ENCODE measurements at places on chromosomes 7 and 10. TPM values are rescaled to one million over a fixed set of nuclear protein-coding genes. Genes with fewer than 3 reads are reported as not detected.

DNA sequence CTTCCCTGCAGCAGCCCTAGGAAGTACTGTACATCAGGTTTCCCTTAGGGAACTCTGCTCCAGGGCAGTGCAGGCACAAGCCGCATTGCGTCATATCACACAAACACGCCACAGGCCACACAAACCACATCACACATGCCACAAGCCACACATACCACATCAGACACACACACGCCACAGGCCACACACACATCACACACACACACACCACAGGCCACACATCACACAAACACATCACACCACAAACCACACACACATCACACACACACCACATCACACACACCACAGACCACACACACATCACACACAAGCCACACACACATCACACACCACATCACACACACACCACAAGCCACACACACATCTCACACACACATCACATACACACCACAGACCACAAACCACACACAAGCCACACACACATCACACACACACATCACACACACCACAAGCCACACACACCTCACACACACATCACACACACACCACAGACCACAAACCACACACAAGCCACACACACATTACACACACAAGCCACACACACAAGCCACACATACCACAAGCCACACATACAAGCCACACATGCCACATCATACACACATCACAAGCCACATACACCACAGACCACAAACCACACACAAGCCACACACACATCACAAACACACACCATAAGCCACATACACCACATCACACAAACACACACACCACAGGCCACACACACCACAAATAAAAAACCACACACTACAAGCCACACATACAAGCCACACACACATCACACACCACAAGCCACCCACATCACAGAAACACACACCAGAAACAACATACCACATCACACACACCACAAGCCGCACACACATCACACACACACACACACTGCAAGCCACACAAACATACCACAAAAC lies 53.4 kb downstream of the TMEM209 start:
- H3K36me3 ChIP-seq, result peaks cover 4% of the 10 kb centered on the region
- DNase-seq, result no peak
- H3K4me3 ChIP-seq, result no peak overlapping the region
- no peak overlapping the region for H3K27ac ChIP-seq
- no peaks in the 10 kb centered on the region for H3K27me3 ChIP-seq

- peaks cover 5% of the 10 kb centered on the region for H3K4me1 ChIP-seq
- no peak overlapping the region for H3K4me3 ChIP-seq
- no peak for DNase-seq
Measured at GRCh38 chr10:87915989-87916388, 52.6 kb downstream of the PTEN start.

Gene VIPR2
- total RNA-seq, result 1.6 TPM

Gene PRSS37
- not detected for total RNA-seq

Gene OR2A42
- not detected for total RNA-seq

DNA sequence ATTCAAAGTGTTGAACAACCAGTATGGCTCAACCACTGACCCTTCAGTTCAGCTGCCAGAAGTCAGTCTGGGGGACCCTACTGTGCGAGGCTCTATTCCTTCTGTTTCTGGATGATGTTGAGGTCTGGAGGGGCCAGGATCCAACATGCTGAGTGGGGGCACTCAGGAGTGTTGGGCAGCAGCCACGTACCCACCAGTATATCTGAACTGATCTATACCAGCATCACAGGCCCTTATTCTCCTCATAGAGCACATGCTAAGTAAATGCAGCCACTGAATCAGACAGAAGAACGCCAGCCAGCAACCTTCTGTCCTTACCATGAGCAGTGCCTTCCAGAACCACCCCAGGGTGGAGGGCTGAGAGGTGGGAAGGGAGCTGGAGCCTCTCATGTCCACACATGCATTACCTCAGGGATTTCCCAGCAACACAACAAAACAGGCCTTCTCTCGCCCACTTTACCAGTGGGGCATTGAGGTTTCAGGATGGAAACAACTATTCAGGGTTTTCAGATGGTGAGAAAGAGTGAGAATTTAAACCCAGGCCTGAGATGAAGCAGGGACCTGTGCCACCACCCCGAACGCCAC lies 6.8 kb upstream of the MSMB start:
- H3K27ac ChIP-seq, result no peak overlapping the region
- peaks cover 5% of the 10 kb centered on the region for H3K36me3 ChIP-seq
- DNase-seq, result no peak
- no peak overlapping the region for H3K4me3 ChIP-seq
- no peaks in the 10 kb centered on the region for H3K27me3 ChIP-seq
- peaks cover 13% of the 10 kb centered on the region for H3K4me1 ChIP-seq

GRCh38 chr7:111789870-111790269 lies 227.6 kb upstream of the IMMP2L start:
- no peak for DNase-seq
- H3K4me1 ChIP-seq, result peaks cover 2% of the 10 kb centered on the region
- H3K4me3 ChIP-seq, result no peak overlapping the region
- H3K27me3 ChIP-seq, result no peaks in the 10 kb centered on the region
- H3K27ac ChIP-seq, result no peak overlapping the region
- peaks cover 10% of the 10 kb centered on the region for H3K36me3 ChIP-seq

DNA sequence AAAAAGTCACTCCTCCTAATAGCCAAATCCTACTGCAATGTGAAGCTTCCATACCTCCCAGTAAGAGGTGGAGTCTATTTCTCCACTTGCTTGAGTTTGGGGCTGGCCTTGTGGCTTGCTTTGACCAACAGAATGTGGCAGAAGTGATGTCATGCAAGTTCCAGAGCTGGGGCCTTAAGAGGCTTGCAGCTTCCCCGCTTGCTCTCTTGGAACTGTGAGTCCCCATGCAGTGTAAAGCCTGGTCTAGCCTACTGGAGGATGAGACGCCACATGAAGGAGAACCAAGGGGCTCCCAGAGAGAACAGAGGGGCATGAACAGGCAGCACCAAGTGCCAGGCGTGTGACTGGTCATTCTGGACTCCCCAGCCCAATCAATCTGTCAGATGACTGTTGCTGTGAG lies 58.6 kb upstream of the OPALIN start:
- H3K27me3 ChIP-seq, result no peaks in the 10 kb centered on the region
- no peaks in the 10 kb centered on the region for H3K4me1 ChIP-seq
- H3K27ac ChIP-seq, result no peak overlapping the region
- no peaks in the 10 kb centered on the region for H3K36me3 ChIP-seq
- DNase-seq, result peak; percentile 76
- H3K4me3 ChIP-seq, result no peak overlapping the region

DNA sequence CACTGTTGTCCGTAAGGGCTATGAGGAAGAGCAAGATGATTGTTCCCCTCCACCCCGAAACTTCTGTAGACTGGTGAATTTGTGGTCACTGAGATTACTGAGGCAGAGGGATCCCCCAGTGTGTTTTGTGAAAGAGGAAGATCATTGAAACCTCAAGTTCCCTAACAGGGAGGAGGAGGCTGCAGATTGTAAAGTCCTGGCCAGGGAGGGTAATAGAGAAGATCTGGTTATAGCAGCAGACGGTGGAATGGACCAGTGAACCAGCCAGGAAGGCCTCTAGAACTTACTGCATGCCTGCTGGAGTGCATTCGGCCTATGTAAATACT lies 31.1 kb downstream of the LMTK2 start:
- H3K27me3 ChIP-seq, result no peaks in the 10 kb centered on the region
- DNase-seq, result no peak

DNA sequence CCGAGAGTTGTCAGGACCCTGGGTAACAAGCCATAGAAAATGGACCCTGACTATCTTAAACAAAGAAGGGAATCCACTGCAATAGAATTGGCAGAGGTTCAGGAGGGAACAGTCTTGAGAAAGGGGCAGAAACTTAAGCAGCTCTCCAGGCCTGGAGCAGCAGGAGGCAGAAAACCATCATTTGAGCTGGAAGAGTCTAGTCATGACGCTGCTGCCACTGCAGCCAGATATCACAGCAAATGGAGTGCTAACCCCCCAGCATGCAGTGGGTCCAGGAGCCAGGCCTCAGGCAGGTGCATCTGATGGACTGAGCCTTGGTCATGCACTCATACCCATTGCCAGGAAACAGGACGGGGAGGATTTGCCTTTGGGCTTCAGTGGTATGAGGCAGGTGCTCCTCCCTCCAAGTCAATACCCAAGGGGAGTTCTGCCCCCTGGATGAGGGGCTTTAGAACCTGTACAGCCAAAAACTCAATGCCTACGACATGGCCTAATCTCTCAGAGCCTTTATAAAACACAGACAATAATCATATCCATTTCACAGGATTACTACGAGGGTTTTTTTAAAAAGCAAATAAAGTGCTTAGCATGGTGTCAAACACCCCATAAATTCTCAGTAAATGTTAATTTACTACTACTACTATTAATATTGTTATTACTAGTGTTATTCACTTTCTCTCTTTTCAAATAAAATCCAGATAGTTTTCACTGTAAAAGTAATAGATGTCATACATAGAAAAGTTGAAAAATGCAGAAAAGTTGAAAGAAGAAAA lies 30.7 kb downstream of the DUSP5 start:
- no peak for DNase-seq
- no peak overlapping the region for H3K4me3 ChIP-seq
- no peaks in the 10 kb centered on the region for H3K36me3 ChIP-seq
- H3K27me3 ChIP-seq, result no peaks in the 10 kb centered on the region

DNA sequence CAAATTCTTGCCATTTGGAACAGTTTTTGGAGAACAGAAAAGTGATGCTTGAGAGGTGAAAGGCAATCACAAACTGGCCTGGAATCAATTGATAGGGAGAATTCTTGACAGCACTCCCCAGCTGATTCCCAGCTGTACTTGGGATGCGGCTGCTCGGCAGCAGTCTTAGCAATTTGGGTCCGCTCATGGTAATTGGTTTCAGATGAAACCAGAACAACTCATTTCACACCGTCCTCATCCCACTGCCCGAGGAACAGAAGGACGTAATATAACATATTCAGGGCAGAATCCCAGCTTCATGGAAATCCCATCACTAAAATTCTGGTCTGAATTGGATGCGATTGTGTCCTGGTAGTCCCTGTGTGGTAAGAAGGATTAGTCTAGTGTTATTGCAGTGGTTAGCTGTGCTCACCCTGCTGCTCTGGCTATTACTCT lies 223.3 kb upstream of the FERD3L start:
- no peaks in the 10 kb centered on the region for H3K36me3 ChIP-seq
- no peak overlapping the region for H3K4me3 ChIP-seq
- peaks cover 19% of the 10 kb centered on the region for H3K4me1 ChIP-seq
- H3K27ac ChIP-seq, result no peak overlapping the region

DNA sequence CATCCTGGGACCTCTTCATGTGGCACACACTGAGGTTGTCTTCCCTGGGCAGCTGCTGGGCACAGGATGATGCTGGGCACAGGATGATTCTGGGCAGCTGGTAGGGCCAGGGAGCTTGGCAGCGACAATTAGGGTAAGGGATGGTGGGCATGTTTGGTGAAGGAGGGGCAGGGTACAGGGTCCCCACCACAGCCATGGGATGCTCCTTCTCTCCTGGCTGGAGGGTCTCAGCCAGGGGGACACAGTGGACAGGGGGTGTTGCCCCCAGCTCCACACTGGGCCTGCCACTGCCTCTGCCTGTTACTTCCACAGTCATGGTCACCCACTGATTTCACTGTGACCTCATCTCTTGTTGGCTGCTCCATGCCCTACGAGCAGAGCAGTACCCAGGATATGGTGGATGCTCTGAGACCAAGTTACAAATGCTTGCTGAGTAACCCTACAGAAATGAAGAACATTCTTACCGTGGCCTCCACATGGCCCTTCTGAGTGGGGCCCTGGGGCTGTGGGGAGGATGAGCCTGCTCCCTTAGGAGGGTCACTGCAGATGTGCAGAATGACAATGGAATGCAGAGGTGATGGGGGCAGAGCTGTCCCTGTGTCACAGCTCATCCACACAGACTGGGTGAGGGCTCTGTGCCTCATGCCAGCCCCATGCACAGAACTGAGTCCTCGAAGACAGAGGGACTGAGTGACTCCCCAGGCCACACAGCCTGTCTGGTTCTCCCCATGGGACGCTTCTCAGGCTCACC lies 28.4 kb upstream of the RET start:
- no peak for DNase-seq
- H3K27ac ChIP-seq, result no peak overlapping the region
- H3K4me1 ChIP-seq, result no peaks in the 10 kb centered on the region
- H3K36me3 ChIP-seq, result no peaks in the 10 kb centered on the region
- no peak overlapping the region for H3K4me3 ChIP-seq

GRCh38 chr10:125882596-125882995 lies 1.5 kb upstream of the DHX32 start:
- no peak overlapping the region for H3K27ac ChIP-seq
- no peak for DNase-seq
- peaks cover 7% of the 10 kb centered on the region for H3K4me1 ChIP-seq
- H3K4me3 ChIP-seq, result no peak overlapping the region
- peaks cover 25% of the 10 kb centered on the region for H3K36me3 ChIP-seq

- no peak overlapping the region for H3K27ac ChIP-seq
- H3K36me3 ChIP-seq, result no peaks in the 10 kb centered on the region
- peaks cover 4% of the 10 kb centered on the region for H3K4me1 ChIP-seq
- H3K27me3 ChIP-seq, result no peaks in the 10 kb centered on the region
- no peak for DNase-seq
Measured at GRCh38 chr7:33873981-33874750, 31.2 kb upstream of the BMPER start.

GRCh38 chr7:102451371-102452054 lies 13.2 kb downstream of the ALKBH4 start:
- no peaks in the 10 kb centered on the region for H3K27me3 ChIP-seq
- H3K4me1 ChIP-seq, result no peaks in the 10 kb centered on the region
- peaks cover 13% of the 10 kb centered on the region for H3K36me3 ChIP-seq
- DNase-seq, result peak; percentile 78
- H3K4me3 ChIP-seq, result no peak overlapping the region

Gene OR13A1
- total RNA-seq, result 0.15 TPM

GRCh38 chr7:32078824-32079223 lies 8.6 kb upstream of the PDE1C start:
- no peak overlapping the region for H3K4me3 ChIP-seq
- H3K27ac ChIP-seq, result no peak overlapping the region
- no peak for DNase-seq
- H3K27me3 ChIP-seq, result no peaks in the 10 kb centered on the region
- peaks cover 7% of the 10 kb centered on the region for H3K36me3 ChIP-seq

Gene LIPA
- total RNA-seq, result 20.0 TPM

Gene LFNG
- 55.3 TPM for total RNA-seq

DNA sequence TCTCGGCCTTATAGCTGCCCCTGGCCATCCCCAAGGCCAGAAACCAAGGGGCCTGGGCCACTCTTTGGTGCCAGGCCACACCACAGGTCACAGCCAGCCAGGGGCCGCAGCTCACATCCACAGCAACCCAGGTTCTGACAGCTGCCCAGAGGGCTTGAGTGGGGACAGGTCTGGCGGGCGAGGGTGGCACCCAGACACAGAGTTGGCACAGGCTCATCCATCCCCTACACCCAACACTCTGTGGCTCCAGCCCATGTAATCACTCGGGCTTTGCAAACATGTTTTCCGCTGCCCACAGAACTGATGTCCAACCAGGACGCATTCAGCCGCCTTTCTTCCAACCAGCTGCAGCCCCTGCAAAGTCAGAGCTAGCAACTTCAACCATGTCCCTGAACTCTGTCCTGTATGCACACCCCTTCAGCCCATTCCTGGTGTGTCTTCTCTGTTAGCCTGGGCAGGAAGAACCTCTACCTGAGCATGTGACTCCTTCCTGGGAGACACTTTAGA lies 57.7 kb upstream of the PPP2R2D start:
- no peak overlapping the region for H3K4me3 ChIP-seq
- no peaks in the 10 kb centered on the region for H3K4me1 ChIP-seq
- no peaks in the 10 kb centered on the region for H3K36me3 ChIP-seq
- DNase-seq, result peak; percentile 12
- no peak overlapping the region for H3K27ac ChIP-seq

Gene HMX2
- total RNA-seq, result 0.35 TPM

GRCh38 chr7:37285706-37286453 lies 162.8 kb downstream of the ELMO1 start:
- H3K36me3 ChIP-seq, result no peaks in the 10 kb centered on the region
- no peaks in the 10 kb centered on the region for H3K4me1 ChIP-seq
- no peaks in the 10 kb centered on the region for H3K27me3 ChIP-seq
- H3K4me3 ChIP-seq, result no peak overlapping the region

Data from H9 (cell line).